ENCODE measurements at places on chromosomes 3 and 15.
A peak's percentile ranks its signal among the peaks of the same experiment; 100 is the strongest.

- DNase-seq, result peak; percentile 38
These were observed 70.1 kb downstream of the UQCC5 start for GRCh38 chr3:52606373-52607085.

DNA sequence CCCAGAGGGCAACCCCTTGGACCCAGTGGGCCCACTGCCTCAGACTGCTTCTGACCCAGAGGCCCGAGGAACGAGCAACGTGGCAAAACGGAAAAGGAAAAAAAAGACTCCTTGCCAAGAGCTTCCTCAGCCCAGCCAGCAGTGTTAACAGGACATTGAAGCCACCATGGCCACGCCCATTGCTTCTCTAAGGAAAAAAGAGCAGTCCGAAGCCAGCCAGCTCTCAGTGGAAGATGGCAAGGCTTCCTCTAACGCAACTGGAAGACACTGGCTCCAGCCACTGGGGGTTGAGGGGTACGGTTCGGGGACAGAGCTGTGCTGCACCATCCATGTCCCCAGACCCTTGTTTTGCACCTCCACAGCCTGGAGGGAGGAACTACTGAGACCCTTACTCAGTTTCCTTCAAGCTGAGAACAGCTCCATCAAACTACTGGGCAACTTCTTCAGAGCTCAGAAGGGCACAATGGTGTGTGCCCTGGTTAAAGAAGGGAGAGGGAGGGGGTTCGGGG, 10.7 kb downstream of the BMF start:
- no peak for DNase-seq

GRCh38 chr15:52136442-52136980, 23.9 kb upstream of the BCL2L10 start:
- DNase-seq, result no peak

GRCh38 chr15:42547918-42548248, 710 bp downstream of the LRRC57 start:
- no peak for DNase-seq

GRCh38 chr3:43857361-43858293, 166.9 kb downstream of the ABHD5 start:
- DNase-seq, result no peak

DNA sequence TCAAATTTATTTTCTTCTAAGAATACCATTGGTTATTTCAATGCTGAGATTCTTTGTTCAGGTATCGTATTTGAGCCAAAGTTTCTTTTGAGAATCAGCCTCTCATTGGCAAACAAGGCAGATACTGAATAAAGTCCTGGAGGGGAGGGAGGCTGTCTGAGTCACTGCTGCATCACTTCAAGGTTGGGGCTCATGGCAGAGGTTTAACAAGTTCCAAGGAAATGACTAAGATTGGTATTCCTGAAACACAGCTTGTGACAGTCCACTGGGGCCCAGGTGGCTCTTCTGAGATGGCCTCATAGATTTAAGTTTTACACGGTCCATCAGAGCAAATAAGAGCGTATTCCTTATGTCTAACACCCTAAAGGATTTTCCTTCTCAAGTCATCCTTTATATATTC, 213.8 kb upstream of the STAC start:
- DNase-seq, result peak; percentile 84

- DNase-seq, result no peak
These were observed 66.5 kb downstream of the CD47 start for GRCh38 chr3:108024146-108024850.

DNA sequence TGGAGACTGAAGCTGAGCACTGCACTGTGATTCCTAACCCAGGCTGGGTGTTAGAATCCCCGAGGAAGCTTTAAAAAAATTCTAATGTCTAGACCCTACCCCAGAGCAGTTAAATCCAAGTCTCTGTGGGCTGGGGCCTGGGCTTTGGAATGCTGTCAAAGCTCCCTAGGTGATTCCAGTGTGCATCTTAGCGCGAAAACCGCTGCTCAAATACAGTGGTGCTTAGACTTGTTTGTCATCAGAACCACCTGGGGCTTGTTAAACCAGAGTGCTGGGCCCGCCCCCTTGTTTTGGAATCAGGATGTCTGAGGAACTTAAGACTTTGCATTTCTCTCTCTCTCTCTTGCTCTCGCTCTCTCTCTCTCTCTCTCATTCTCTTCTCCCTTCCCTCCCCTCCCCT, 20.7 kb downstream of the RHCG start:
- DNase-seq, result no peak

DNA sequence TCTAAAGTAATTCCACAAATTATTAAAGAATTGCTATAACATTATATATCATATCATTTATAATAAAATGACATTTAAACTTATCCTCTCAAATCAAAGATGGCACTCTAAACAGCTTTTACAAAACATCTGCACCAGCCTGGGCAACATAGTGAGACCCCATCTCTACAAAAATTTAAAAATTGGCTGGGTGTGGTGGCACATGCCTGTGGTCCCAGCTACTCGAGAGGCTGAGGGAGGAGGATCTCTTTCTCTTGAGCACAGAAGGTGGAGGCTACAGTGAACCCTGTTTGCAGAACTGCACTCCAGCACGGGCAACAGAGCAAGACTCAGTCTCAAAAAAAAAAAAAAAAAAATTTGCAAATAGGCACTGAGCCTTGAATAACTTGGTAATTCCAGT, 63.1 kb downstream of the PIK3CB start:
- DNase-seq, result no peak

GRCh38 chr3:143302638-143303171, 183.1 kb downstream of the CHST2 start:
- no peak for DNase-seq

- peak; percentile 68 for DNase-seq
These were observed 975 bp upstream of the FOXP1 start for GRCh38 chr3:71584394-71585011.

DNA sequence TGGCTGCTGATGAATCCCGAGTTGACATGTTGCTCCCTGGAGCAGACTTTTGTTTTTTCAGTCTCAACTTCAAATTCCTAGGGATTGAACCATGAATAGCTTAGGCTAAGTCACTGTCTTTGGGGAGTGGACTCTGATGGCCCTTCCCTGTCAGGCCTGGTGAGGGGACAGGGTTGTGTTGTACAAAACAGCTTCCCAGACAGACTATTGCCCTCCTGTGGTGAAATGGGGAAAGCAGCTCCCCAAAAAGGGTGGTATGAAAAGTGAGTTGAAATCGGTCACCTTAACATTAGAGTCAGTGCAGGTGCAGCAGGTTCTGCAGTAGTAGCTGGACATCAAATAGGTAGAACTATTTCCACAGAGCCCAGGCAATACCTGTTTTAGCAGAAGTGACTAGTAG, 775.6 kb downstream of the ROBO2 start:
- peak; percentile 17 for DNase-seq

- DNase-seq, result no peak
These were observed 63.2 kb downstream of the MEIS2 start for GRCh38 chr15:37037071-37037655.

DNA sequence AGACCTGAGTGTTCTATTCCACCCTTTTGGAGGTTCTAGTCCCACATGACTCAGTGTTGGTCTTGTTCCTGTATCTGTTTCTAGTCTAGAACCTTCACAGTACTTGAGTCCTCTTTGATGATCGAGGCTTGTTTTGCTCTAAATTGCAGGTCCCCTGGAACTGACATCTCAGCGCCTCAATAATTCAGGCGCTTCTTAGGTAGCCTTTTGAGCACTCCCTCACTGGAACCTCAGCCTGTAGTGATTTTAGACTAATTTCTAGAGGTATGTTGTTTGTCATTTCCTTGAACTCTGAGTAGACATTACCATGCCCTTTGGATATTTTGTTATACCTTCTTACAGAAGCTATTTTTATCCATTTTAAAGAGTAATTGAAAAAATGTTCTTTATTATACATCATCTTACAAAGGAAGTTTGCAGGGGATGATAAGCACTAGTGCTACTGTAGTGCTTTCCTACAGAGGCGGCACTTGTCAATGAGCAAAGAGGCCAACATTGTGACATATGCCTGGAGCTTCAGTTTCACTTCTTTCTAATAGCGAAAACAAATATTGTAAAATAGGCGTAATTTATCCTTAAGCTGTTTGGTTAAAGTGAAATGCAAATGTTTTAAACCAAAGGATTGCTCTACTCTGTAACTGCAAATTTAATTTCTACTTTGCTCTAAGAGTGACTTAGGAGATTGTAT, 75.7 kb downstream of the EFL1 start:
- DNase-seq, result no peak

- DNase-seq, result no peak
These were observed 201.1 kb downstream of the ADAMTS17 start for GRCh38 chr15:100140527-100141308.

DNA sequence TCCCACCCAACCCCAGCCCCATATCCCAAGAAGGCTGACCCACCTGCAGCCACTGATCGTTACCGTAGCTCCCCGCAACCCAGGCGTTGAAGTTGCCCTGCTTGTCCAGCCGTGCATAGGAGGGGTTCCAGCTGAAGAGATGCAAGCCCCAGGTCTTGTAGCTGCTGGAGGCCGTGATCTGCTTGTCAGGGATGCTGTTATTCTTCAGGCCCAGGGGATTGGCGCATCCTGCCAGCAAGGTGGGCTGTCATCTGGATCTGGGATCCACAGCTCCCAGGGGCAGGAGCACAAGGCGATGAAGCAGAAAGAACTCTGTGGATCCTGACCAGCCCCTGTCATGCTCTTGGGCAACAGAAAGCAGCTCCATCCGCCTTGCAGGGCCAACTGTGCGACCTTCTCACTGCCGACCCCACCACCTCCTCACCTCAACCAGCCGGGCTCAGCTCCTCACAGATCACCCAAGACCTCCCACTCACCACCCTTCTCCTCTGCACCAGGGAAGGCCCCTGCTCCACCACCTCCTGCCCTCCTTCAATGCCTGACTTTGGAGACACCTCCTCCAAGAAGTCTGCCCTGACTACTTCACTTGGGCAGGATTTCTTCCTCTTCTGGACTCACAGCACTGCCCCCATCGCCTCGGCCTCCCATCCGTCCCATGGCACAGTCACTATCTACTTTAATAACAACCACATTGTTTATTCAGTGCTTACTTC, 6.3 kb upstream of the HAPLN3 start:
- DNase-seq, result no peak

DNA sequence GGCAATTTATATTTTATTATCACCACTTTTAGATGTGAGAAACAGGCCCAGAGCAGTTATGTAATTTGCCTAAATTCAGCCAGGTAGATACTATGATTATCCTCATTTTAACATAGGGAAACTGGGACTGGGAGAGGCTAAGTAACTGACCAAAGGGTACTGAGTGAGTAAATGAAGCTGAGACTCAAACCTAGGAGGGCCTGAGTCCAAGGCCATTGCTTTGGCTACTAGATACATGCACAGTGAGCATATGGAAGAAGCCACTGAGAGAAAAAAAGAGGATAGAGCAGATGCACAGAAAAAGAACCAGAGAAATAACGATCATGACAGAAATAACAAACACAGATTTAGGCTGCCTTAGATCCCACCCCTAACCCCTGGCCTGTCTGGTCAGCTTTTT, 33.6 kb downstream of the USF3 start:
- no peak for DNase-seq

DNA sequence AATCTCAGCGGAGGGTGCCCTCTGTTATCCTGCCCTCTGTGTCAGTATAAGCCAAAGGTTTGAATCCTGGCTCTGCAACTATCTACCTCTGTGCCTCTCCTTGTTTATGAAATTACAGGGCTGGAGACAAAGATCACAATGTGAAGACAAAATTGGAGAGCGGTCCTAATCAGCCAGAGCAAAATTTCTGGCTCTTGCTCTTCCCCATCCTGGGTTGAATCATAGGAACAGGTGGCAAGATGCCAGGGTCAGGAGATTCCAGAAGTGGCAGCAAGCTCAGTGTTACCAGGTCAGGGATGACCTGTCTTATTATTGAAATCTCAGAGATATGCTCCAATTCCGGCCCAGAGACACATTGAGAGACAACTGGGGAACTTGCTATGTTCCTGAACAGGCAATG, 2.3 kb upstream of the CCR2 start:
- DNase-seq, result no peak

DNA sequence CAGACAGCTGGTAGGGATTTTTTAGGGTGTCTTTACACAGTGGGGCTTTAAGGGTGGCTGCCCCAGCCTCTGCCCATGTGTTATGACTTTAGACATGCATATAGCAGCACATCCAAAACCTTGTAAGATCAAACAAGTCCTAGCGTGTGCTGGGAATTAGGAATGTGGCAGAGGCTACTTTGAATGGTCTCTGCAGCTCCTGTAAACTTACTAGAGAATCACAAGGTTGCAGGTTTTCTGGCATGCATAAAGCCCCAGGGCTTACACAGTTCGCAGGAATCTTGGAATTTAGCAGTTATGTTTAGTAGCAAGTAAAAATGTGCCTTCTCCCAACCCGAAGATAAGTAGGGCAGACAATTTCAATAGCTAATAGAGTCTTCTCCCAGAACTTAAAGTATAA, 46.9 kb upstream of the COL6A6 start:
- DNase-seq, result no peak

DNA sequence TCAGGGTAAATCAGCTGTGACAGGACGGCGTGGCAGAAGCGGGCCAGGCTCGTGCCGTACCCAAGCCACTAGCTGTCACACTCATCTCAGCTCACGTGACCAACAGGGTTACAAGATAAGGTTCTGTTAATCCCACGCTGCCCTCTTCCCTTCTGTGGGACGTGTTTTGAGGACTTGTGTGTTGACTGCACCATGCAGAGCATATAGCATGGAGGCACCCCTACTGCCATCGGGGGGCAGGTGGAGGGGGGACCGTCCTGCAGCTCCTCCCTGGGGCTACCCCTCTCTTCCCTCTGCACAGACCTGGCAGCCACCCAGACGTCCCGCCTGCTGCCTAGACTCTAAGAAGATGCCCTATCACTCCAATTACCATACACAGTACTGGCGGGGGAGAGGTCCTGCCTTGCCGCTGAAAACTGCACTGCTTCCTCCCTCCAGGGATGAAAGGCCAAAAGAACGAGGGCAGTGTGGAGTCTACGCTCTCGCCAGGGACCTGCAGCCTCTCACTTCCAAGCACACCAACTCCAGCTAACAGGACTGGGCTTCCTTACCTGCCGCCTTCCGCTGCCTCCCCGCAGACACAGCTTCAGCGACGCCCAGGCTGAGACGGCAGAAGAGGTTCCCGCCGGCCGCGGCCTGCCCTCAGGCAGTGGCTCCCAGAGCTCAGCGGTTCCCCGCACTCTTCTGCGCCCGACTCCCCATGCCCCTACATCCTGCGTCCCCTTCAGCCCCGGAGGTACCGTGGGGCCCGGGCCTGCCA, at the start of gene TNK2:
Gene TNK2 (minus strand): TSS at position 618 of the 760 bp plus-strand sequence. CDS start 19,963 bp downstream, outside the sequence.
- no peak for DNase-seq

- no peak for DNase-seq
These were observed 9.9 kb upstream of the RPL29 start for GRCh38 chr3:52005571-52005986.

GRCh38 chr3:59777667-59778077, 727.8 kb upstream of the CFAP20DC start:
- DNase-seq, result no peak

DNA sequence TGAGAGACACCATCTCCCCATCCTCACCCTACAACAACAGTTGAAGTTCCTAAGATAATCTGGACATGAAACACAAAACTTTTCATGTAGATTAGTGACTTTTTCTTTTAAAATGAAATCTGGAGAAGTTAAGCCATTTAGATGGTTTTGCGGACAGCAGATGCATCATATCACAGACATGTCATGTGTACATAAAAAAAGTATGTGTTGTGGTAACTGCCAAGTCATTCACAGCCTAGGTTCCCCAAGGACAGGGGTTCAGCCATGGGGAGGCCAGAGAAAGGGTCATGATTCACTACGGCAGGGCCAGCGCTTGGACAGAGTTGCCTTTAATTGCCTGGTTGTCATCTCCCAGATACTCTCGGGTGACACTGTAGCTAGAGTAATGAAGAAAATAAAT, 163.2 kb downstream of the PDZRN3 start:
- DNase-seq, result no peak

Measured in ACHN (cell line).